Cerebellum (tissue), 4 donors: ENCODE measurements at places on chromosomes 7 and 10. TPM values are rescaled to one million over a fixed set of nuclear protein-coding genes. Genes with fewer than 3 reads are reported as not detected.

ANXA8 gene
- total RNA-seq: not detected

FANK1 gene
- 4.4 TPM for total RNA-seq

GPRIN2 gene
- 32.0 TPM for total RNA-seq

TLX1 gene
- total RNA-seq: not detected

TMEM176A gene
- total RNA-seq: 1.5 TPM

STK31 gene
- total RNA-seq: 1.5 TPM

SFRP5 gene
- 1.5 TPM for total RNA-seq

SLF2 gene
- total RNA-seq: 62.5 TPM

VSTM4 gene
- total RNA-seq: 10.4 TPM

CXCL12 gene
- total RNA-seq: 90.7 TPM

PRSS2 gene
- not detected for total RNA-seq

CYP3A7 gene
- total RNA-seq: 0.45 TPM

LIPM gene
- not detected for total RNA-seq

RPA3 gene
- 11.2 TPM for total RNA-seq
